ENCODE measurements at places on chromosomes 1 and 21. TPM values are rescaled to one million over a fixed set of nuclear protein-coding genes. Genes with fewer than 3 reads are reported as not detected.
A peak's percentile ranks its signal among the peaks of the same experiment; 100 is the strongest.

The SAMD11 gene
- total RNA-seq = 28.8 TPM

- no peak for DNase-seq
- H3K36me3 ChIP-seq = no peaks in the 10 kb centered on the region
- H3K27ac ChIP-seq = peak overlapping the region; percentile 99
- peaks cover 70% of the 10 kb centered on the region for H3K4me1 ChIP-seq
Observed at GRCh38 chr1:231419738-231420298, 2.3 kb downstream of the EGLN1 start.

- H3K4me1 ChIP-seq = peaks cover 7% of the 10 kb centered on the region
- no peaks in the 10 kb centered on the region for H3K27me3 ChIP-seq
- no peak overlapping the region for H3K4me3 ChIP-seq
- H3K36me3 ChIP-seq = no peaks in the 10 kb centered on the region
Observed at GRCh38 chr1:151963288-151963687, 30.4 kb downstream of the S100A10 start.

DNA sequence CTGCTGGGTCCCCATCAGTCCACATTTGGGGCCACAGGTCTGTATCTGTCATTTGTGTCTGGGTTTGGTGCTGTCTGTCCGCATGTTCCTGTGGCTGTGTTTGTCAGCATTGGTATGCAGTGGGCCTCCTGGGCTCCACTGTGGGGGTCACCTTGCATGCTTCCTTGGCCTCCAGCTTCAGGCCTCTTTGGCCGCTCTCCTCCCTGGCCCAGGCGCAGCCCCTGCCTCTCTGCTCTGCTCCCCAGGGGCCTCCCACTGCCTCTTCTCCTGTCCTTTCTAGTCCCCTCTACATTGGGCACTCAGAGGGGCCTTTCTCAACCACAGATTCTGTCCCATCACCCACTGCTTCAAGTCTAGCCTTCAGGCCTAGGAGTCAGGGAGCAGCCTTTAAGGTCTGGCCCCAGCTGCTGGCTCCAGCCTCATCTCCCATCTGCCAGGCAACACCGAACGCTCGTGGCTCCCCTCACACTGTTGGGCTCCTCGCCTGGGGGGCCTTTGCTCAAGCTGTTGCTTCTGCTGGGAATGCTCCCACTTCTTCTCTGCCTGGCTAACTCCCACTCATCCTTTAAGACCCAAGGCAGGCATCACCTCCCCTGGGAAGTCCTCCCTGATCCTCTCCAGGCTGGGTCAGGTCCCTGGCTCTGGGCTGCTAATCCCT lies 14.6 kb downstream of the ZNF362 start:
- H3K27ac ChIP-seq = peak overlapping the region; percentile 7
- no peaks in the 10 kb centered on the region for H3K27me3 ChIP-seq
- peaks cover 61% of the 10 kb centered on the region for H3K4me1 ChIP-seq
- DNase-seq = no peak
- no peak overlapping the region for H3K4me3 ChIP-seq

The CFHR5 gene
- total RNA-seq = not detected

GRCh38 chr1:157131281-157131680 lies 6.9 kb downstream of the ETV3 start:
- H3K27me3 ChIP-seq = no peaks in the 10 kb centered on the region
- peaks cover 46% of the 10 kb centered on the region for H3K36me3 ChIP-seq
- H3K4me3 ChIP-seq = no peak overlapping the region
- H3K27ac ChIP-seq = no peak overlapping the region
- H3K4me1 ChIP-seq = peaks cover 5% of the 10 kb centered on the region

GRCh38 chr21:16402752-16403151 lies 673.0 kb downstream of the USP25 start:
- H3K4me1 ChIP-seq = no peaks in the 10 kb centered on the region
- no peaks in the 10 kb centered on the region for H3K27me3 ChIP-seq
- no peak overlapping the region for H3K4me3 ChIP-seq
- no peaks in the 10 kb centered on the region for H3K36me3 ChIP-seq

GRCh38 chr1:30754684-30755171 lies 2.8 kb downstream of the LAPTM5 start:
- H3K36me3 ChIP-seq = no peaks in the 10 kb centered on the region
- peaks cover 3% of the 10 kb centered on the region for H3K4me1 ChIP-seq
- H3K4me3 ChIP-seq = no peak overlapping the region
- peaks cover 21% of the 10 kb centered on the region for H3K27me3 ChIP-seq
- DNase-seq = no peak
- no peak overlapping the region for H3K27ac ChIP-seq

DNA sequence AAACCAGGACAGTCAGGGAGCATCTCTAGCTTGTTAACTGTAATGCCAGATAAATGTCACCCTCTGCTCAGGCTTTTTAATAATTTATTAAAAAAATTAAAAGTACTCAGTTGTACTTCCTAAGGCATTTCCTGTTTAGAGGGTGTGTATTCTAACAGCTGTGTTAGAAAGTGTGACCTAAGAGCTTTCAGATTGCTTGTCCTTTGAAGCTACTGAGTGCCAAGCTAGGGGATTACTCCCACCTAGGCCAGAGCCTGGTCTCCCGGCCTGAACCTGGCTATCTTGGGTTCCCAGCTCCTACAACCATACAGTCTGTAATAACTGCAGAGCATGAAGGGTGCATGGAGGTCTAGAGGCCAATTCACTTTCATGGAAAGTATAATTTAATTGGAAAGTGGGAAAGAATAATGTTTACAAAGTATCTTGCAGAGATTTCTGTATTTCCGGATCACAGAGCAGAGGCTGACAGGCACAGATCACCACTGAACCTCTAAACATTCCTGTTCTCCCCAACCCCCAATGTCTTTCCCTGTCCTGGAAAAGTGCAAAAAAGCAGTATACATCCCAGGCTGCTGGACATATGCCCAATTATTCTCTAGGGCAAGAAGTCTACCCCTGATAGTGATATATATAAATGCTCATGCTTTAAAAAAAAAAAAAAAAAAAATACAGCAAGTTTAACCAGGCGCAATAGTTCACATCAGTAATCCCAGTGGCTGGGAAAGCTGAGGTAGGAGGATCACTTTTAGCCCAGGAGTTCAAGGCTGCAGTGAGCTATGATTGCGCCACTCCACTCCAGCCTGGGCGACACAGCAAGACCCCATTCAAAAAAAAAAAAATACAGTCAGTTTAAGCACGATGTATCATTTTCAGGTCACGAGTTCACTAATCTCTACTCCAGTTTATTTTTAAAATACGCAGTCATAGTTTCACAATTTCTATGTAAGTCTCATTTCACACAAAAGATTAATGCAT lies 36.7 kb upstream of the RAP1A start:
- H3K4me3 ChIP-seq = no peak overlapping the region
- H3K36me3 ChIP-seq = no peaks in the 10 kb centered on the region
- no peak overlapping the region for H3K27ac ChIP-seq

DNA sequence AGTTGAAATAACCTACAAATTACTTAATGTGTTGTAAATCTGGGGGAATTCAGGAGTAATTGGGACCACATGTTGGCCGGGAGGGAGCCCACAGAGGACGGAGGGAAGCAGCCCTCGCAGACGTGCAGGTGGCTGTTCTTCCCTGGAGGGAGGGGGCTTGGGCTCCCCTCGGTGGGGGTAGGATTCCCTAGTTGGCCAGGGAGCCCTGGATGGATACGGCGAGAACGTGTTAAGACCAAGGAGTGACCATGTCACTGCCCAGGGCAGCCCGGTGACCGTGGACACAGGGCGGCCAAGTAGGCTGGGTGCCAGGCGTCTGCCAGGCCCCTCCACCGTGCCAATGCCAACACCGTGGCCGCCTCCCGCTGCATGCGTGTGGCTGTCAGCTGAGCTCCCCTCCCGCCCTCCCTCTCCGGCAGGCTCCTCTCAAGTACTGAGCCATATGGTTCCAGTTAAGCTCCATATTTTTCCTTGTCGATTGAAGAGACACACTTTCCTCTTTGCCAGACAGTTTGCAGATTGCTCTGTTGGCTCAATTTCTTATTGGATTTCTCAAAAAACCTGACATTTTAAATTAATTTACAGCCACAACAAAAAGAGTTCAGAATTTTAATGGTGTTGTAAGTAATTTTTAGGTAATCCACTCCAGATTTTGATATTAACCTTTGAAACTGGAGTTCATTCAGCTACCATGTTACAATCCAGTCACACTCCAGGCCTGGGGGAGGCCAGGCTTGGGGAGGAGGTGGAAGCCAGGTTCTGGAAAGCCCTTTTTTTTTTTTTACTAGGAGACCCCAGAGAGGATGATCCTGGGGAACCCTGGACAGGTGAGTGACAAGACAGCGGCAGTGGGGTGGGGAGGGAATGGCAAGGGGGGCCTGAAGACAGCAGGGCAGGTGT lies 71.2 kb downstream of the CASZ1 start:
- peaks cover 49% of the 10 kb centered on the region for H3K4me1 ChIP-seq
- peak overlapping the region; percentile 82 for H3K27ac ChIP-seq
- H3K36me3 ChIP-seq = no peaks in the 10 kb centered on the region
- H3K27me3 ChIP-seq = no peaks in the 10 kb centered on the region

DNA sequence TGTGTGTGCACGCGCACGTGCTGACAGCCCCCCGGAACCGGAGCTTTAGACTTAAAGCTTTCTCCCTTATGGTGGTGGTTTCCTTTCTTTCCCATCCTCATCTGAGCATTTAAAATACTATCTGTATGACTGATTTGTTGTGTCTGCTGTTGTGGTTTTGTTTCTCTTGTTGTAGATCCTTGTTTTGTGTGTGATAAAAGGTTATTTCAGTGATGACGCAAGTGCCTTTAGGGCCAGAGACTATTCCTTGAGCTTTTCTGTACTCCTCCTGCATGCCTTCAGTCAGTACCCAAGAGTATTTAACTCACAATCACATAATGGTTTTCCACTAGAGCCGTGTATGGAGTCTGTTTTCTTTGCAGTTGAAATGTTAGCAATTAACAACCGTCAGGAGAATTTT lies 45.4 kb downstream of the LCA5L start:
- DNase-seq = no peak
- H3K27me3 ChIP-seq = no peaks in the 10 kb centered on the region
- H3K4me3 ChIP-seq = no peak overlapping the region
- no peak overlapping the region for H3K27ac ChIP-seq
- peaks cover 47% of the 10 kb centered on the region for H3K36me3 ChIP-seq
- peaks cover 3% of the 10 kb centered on the region for H3K4me1 ChIP-seq

DNA sequence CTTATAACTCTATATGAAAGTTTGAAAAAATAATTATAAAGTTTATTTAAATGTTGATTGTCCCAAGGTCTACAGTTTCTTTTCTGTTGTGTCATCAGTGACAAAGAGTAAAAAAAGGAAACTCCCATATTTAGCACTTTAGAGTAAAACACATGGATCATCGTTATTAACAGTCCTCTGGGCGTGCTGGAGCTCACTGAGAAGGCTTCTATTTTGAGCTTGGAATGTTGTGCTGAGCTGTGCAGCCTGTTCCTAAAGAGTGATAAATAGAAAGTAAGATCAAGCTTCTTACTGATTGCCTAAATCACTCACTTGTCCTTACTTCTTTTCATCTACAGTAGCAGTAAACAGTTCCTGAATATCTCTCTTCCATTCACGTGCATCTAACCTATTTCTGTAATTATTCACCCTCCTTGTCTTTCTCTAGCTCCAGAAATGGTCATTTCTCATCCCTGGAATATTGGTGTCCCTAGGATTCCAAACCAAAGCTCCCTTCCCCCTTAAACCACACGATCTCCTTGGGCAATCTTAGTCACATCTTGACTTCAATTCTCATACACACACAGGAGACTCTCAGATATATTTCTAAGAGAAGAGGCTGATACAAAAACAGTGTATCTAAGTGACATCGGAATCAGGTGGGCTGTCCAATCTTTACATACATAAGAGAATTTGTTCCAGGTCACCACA lies 11.9 kb downstream of the GBP5 start:
- H3K36me3 ChIP-seq = no peaks in the 10 kb centered on the region
- no peak for DNase-seq

- no peaks in the 10 kb centered on the region for H3K36me3 ChIP-seq
- no peak overlapping the region for H3K27ac ChIP-seq
- H3K4me1 ChIP-seq = no peaks in the 10 kb centered on the region
- H3K4me3 ChIP-seq = no peak overlapping the region
- H3K27me3 ChIP-seq = no peaks in the 10 kb centered on the region
- no peak for DNase-seq
Observed at GRCh38 chr1:37255136-37255795, 219.1 kb upstream of the ZC3H12A start.

The SELENBP1 gene
- 88.8 TPM for total RNA-seq

- H3K4me1 ChIP-seq = peaks cover 7% of the 10 kb centered on the region
- no peak overlapping the region for H3K4me3 ChIP-seq
- H3K27ac ChIP-seq = no peak overlapping the region
- no peaks in the 10 kb centered on the region for H3K27me3 ChIP-seq
- no peaks in the 10 kb centered on the region for H3K36me3 ChIP-seq
- no peak for DNase-seq
Observed at GRCh38 chr1:59006289-59006658, 222.4 kb upstream of the JUN start.

GRCh38 chr1:57033222-57034001 lies 67.6 kb upstream of the C8B start:
- no peak overlapping the region for H3K4me3 ChIP-seq
- H3K27ac ChIP-seq = no peak overlapping the region
- no peak for DNase-seq
- H3K36me3 ChIP-seq = no peaks in the 10 kb centered on the region
- H3K4me1 ChIP-seq = no peaks in the 10 kb centered on the region

DNA sequence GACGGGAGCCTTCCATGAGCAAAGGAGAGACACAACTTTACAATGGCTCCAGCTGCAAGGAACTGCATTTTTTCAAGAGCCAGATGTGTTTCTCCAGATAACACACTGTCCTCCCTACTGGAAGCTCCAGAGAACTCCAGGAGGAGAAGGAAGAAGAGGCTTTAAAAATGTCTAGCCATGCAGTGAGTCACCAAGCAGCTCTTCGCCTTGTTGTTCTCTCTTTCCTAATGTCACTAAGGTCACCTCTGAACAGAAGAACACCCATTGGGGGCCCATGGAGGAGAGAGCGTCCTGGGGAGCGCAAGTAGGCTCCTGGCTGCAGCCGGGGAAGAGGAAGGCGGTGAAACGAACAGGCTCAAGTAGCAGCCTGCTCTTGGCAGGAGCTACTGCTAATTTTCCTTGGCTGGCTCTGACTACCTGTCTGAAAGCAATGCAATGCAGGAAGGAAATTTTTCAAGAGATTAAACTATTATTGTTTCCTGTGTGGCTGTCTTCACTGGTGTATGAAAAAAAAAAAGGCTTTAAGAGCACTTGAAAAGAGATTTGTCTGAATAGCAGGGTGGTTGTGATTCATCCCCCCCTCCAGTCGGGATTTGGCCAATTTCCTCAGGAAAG lies 321.9 kb downstream of the SETD4 start:
- H3K27me3 ChIP-seq = no peaks in the 10 kb centered on the region
- no peak overlapping the region for H3K4me3 ChIP-seq
- peaks cover 12% of the 10 kb centered on the region for H3K4me1 ChIP-seq
- H3K27ac ChIP-seq = no peak overlapping the region
- H3K36me3 ChIP-seq = no peaks in the 10 kb centered on the region

GRCh38 chr1:223271085-223271781 lies 92.7 kb downstream of the SUSD4 start:
- no peaks in the 10 kb centered on the region for H3K4me1 ChIP-seq
- no peaks in the 10 kb centered on the region for H3K36me3 ChIP-seq
- no peak overlapping the region for H3K27ac ChIP-seq
- no peak for DNase-seq
- H3K27me3 ChIP-seq = no peaks in the 10 kb centered on the region

GRCh38 chr1:162571696-162572095 lies 10.2 kb downstream of the UAP1 start:
- peaks cover 41% of the 10 kb centered on the region for H3K4me1 ChIP-seq
- H3K4me3 ChIP-seq = no peak overlapping the region
- no peaks in the 10 kb centered on the region for H3K27me3 ChIP-seq
- no peak for DNase-seq
- H3K27ac ChIP-seq = no peak overlapping the region
- peaks cover 8% of the 10 kb centered on the region for H3K36me3 ChIP-seq

The MIXL1 gene
- not detected for total RNA-seq

- no peaks in the 10 kb centered on the region for H3K27me3 ChIP-seq
- H3K4me3 ChIP-seq = no peak overlapping the region
- H3K27ac ChIP-seq = no peak overlapping the region
- no peaks in the 10 kb centered on the region for H3K4me1 ChIP-seq
Observed at GRCh38 chr1:60114745-60115318, 41.3 kb upstream of the C1orf87 start.

Data from esophagus muscularis mucosa (tissue), 4 donors.